ENCODE measurements at places on chromosomes 12 and 14.

DNA sequence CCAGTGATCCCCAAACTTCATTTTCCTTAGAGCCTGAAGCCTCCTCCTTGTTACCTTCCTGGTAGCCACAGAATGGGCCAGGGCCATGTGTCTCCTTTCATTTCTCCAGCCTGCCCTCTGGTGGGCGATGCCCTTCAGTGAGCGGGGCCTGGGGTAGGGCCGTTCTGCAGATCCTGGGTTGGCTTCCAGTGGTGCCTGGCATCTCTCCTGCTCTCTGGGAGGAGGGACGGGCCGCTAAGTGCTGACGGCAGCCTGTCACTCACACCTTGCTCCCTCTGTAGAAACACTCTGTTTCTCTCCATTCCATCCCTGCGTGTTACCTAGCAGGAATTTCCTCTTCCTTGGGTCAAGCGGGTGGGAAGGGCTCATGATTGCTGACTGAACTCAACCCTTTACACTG lies 232.1 kb downstream of the CACNA1C start:
- DNase-seq, result no peak

DNA sequence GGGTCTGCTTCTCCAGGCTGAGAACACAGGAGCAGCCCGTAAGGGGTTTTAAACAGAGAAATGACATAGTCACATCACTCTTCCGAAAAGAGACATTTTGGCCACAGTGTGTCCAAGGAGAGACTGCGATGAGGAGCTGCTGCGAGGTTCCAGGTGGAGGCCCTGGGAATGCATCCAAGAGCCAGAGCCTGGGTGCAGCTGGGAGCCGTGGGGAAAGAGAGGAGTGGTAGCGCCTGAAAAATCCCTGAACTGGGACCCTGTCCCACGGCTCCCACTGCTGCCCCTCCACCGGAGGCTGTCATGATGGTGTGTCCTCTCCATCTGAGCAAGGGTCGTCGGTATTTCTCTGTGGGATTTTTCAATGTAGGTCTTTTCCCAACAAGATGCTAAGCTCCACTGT lies 146.9 kb downstream of the BCL11B start:
- peak; percentile 22 for DNase-seq

DNA sequence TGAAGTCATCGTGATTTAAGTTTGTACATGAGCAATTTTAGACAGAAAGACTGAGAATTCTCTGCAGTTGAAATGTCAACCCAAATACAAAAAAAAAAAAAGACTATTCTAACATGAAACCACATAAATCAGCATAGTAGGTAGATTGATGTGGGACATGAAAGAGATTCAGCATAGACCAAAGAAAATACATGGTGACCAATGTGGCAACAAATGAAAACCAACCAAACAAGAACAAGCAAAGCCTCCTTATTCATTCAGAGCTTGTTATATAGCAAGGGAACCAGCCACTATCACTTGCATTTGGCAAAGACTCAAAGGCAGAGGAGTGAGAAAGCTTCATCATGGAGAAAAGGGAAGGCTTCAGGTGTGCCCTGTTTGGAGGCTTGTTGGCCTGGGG lies 144.4 kb upstream of the TMPO start:
- DNase-seq, result no peak

DNA sequence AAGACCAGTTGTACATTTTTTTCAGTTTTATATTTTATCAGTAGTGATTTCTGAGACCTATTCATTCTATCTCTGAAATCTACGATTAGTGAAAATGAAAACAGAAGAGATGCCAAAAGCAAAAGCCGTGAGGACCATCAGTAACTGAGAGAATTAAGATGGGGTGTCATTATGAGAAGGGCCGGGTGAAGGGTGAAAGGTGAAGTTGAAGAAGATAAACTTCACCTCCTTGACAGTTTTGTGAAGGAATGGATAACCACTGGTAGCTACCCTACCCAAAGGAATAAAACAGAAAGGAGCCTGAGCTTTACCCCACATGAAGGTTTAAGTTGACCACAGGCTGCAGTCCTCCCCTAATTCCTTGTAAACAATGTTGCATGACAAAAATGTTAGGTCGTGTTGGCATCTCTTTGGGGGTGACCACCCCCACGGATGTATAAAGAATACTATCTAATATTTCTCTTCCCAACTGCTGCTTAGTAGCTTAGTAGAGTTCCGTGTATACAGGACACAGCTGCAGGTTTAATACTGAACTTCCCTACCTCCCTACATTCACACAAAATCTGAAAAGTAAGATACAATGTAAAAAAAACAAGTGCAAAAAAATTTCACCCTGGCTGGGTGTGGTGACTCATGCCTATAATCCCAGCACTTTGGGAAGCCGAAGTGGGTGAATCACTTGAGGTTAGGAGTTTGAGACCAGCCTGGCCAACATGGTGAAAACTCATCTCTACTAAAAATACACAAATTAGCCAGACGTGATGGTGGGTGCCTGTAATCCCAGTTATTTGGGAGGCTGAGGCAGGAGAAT lies 23.9 kb downstream of the GPR19 start:
- no peak for DNase-seq

Data from vagina (tissue), 2 donors.